ENCODE measurements at places on chromosomes 13 and 19.

DNA sequence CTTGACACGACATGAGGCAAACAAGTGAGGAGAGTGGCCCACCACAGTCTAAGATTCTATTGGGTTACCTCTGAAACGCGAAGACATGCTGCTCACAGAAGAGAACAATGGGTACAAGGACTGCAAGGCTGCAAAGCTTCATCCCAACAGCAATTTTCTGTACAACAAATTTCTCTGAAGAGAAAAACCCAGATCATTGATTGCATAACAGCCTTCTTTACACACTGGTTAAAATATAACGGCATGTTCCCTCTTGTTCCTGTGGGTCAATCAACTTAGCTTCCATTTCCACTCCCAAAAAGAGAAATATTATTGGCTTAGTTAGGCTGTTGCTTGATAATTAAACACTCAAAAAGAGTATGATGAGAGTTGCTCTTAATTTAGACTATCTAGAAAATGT is at the start of gene CPB2:
TSS of gene CPB2 (minus strand) at position 166 of the 400 bp plus-strand sequence. CDS start at position 142, 24 bp downstream.
- DNase-seq = no peak

GRCh38 chr13:30366088-30366487 is 56.2 kb upstream of the UBE2L5 start:
- DNase-seq = no peak

DNA sequence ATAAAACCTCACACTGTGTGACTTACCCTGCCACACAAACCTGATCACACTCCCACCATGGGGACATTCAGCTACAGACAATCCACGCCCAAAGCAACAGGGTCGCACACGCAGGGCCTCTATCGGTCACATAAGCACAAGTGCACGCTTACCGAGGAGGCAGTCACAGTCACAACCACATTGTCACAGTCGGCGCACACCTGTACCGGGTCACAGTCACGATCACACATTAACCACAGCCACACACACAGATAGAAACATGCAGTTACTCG is 579 bp downstream of the ZNF566 start:
- peak; percentile 49 for DNase-seq

- DNase-seq = no peak
Observed at GRCh38 chr19:54552913-54553310, 20.7 kb upstream of the LILRA2 start.

DNA sequence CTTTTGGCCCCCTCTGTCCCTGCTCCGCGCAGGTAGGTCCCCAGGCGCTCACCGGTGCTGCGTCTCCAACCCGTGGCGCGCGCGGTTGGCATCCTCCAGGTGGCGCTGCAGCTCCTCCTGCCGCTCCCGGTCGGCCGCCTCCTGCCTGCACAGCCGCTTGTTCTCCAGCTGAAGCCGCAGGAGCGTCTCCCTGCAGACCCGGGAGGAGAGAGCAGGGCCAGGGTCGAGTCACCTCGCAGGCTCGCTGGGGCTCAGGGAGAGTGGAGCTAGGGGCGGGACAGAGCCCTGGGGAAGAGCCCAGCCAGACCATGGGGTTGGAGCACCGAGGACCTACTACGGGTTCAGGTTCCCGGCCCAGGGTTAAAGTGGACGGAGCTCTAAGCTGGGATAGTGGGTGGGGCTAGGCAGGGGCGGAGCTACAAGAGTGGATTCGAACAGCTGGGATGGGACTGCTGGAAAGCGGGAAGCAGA is 9.3 kb downstream of the HOOK2 start:
- no peak for DNase-seq
